ENCODE measurements at places on chromosomes 5 and 9. TPM values are rescaled to one million over a fixed set of nuclear protein-coding genes. Genes with fewer than 3 reads are reported as not detected.

DNA sequence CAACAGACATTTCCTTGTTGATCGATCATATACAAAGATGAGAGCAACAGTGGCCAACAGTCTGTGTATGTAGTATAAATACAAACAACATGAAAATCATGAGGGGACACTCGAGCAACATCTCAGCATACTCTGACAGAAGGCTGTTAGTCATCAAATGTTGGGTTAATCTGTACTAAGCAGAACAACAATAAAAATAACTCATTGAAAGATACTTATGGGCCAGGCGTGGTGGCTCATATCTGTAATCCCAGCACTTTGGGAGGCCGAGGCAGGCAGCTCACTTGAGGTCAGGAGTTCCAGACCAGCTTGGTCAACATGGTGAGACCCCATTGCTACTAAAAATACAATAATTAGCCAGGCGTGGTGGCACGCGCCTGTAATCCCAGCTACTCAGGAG lies 67.3 kb downstream of the SCAI start:
- DNase-seq = no peak

The ORM2 gene
- not detected for total RNA-seq

GRCh38 chr9:99052815-99053715 lies 51.8 kb upstream of the TGFBR1 start:
- no peak for DNase-seq

DNA sequence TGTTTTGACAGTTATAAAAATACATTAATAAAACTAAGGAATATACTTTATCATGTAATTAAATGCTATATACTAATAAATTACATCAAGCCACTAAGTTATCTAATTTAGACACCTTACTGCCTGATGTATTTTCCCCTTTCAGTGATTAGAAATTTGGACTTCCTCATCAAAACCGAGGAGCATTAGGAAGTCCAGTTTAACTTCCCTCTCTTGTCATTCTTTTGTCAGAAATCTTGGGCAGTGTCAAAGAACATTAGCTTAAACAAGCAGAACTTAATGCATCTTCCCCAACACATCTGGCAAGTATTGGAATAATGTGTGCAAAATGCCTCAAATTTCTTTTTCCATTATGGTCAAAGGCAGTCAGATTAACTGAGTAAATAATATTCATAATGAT lies 81.6 kb downstream of the PLPP1 start:
- DNase-seq = no peak

- DNase-seq = no peak
Measured at GRCh38 chr9:14585730-14586473, 107.3 kb downstream of the ZDHHC21 start.

DNA sequence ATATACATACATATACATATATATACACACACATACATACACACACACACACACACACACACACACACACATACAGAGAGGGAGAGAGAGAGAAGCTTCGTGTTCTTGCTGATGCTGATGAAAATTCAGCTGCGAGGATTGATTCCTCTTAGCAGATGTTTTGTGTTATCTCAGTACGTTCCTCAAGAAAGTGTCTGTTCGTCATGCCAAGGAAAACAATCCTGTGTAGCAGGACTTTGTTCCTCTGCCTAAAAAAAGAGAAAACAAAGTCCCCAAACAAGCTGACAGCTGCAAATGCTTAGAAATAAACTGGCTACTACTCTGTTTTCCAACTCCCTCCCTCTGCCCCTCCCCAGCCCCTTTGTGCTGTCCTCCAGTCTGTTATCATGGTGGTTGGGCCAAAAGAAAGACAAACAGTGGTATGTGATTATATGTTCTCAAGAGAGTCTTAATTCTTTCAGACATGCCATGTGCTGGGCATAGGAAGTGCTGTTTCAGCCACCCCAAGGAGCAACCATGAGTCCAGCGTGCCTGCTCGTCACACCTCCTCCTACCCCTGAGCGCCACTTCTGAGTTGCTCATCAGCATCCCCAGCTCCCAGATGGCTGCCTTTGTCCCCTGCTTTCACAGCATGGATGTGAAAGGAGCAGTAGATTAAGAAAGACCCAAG lies 71.5 kb upstream of the EQTN start:
- peak; percentile 20 for DNase-seq

The FAM151B gene
- 12.0 TPM for total RNA-seq

GRCh38 chr9:136578915-136579649 lies 33.2 kb upstream of the NOTCH1 start:
- DNase-seq = no peak

Data from myocyte (in vitro differentiated cells).